ENCODE measurements at places on chromosomes 11 and 22. TPM values are rescaled to one million over a fixed set of nuclear protein-coding genes. Genes with fewer than 3 reads are reported as not detected.

TNNT3 gene
- total RNA-seq, result 6.0 TPM

MMP27 gene
- not detected for total RNA-seq

DNA sequence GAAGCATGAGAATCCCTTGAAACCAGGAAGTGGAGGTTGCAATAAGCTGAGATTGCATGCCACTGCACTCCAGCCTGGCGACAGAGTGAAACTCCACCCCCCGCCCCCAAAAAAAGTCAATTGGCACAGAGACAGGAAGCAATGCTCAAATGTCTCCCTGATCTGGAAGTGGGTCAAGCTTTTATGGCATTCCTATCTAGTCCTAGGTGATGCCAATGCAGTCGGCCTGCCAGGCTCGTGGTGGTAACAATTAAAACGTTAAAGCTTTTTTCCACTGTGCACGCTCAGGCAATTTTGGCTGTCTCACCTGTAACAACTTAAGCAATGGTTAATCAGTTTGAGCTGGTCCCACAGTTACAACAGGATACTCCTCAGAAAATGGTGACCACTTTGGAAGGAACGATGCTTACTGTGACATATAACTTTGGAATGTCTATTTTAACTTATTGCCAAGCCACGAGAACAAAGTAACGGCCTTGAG, 18.9 kb upstream of the PISD start:
- no peak for DNase-seq

DNA sequence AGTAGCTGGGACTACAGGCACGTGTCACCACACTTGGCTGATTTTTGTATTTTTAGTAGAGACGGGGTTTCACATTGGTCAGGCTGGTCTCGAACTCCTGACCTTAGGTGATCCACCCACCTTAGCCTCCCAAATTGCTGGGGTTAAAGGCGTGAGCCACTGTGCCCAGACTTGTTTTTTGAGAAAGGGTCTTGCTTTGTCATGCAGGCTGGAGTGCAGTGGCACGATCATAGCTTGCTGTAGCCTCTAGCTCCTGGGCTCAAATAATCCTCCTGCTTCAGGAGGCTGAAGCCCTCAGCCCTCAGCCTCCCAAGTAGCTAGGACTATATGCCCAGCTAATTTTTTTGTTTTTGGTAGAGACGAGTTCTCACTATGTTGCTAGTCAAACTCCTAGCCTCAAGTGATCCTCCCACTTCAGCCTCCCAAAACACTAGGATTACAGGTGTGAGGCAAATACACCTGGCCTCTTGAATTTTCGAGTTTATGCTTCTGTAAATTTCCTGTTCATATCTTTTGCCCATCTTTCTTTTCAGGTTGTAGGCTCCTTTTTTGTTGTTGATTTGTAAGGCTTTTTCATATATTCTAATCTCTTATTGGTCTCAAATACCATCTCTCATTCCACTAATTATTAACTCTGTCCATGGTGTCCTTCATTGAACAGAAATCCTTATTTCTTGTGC, 3.4 kb upstream of the RBM4B start:
- no peak for DNase-seq

DNA sequence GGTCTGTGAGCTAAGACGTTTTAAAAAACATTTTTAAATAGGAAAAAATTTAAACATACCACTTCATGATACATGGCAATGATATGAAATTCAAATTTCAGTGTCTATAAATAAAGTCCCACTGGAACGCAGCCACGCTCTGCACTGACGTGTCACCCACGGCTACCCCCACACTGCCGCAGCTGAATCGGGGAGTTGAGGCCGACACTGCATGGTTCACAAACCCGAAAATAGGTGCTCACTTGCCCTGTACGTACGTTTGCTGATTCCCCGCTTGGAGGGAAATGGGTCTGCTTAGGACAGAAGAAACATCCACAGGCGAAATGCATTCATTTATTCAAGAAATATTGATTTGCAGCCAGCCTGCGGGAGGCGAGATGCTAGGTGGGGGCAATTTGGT, 1342.3 kb downstream of the TBC1D22A start:
- no peak for DNase-seq

DNA sequence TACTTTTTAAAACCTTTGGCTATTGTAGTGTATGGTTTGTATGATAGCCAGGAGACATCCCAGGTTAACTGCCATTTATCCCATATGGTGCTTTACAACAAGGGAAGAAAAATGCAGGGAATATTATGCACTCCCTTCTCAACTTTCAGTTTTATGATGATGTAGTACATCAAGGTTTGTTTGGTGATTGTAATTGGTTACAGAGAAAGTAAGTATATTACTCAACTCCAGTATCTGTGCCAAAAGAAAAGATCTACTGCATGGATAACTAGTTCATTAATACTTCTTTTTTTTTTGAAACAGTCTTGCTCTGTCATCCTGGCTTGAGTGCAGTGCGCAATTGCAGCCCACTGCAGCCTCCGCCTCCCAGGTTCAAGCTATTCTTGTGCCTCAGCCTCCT, 65.3 kb downstream of the BCL2L13 start:
- DNase-seq, result no peak

GRCh38 chr11:14424096-14424495, 65.1 kb upstream of the RRAS2 start:
- DNase-seq, result no peak

Measured in activated CD4-positive, alpha-beta memory T cell treated with anti-CD3 and anti-CD28 coated beads for 36 hours (primary cell).